ENCODE measurements at places on chromosomes 5 and 9.
A peak's percentile ranks its signal among the peaks of the same experiment; 100 is the strongest.

DNA sequence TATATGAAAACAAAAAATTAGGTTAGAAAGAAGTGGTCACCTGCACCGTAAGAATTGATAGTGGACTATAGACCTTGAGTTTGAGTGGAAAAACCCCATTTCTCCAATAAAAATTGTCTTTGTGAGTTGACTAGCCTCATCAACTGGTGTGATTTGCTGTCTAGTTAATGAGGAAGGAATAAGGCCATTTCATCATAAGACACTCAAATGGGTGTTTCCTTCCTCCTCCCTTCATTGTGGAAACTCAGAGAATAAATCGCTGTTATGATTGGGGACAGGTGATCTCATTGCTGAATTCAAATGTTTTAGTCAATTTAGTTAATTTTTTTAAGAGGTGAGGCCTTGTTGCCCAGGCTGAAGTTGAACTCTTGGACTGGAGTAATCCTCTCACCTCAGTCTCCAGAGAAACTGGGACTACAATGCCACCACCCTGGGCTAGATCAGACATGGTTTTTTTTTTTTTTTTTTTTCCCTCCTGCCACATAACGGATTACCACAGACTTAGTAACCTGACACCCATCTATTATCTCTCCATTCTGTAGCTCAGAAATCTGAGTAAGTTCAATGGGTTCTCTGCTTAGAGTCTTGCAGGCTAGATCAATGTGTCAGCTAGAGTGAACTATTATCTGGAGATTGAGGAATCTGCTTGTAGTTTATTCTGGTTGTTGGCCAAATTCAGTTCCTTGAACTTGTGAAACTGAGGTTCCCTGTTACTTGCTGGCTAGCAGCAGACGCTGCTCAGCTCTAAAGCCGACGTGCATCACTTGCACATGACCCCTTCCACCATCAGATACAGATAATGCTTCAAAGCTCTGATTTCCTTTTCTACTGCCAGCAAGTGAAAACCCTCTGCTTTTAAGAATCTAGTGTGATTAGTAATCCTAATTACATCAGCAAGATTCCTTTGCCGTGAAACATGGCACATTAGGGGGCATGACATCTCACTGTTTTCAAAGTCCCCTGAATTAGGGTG is 663.8 kb upstream of the CDH9 start:
- peak; percentile 86 for DNase-seq

DNA sequence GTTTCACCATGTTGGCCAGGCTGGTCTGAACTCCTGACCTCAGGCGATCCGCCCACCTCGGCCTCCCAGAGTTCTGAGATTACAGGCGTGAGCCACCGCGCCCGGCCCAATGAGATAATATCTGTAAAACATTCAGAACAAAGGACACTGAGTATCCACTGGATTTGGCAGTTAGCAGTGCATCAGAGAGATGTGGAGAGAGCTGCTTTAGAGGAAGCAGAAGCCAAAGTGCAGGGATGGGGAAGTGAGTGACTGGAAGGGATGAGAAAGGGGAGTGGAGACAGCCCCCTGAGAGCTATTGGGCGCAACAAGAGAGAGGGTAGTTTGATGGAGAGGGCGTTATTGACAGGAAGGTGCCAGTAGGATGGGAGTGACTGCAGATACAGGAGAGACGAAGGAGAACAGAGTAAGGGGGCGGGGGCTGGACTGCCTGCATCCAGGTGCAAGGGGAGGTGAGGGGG is 157.5 kb upstream of the SHB start:
- no peak for DNase-seq

GRCh38 chr5:126497506-126497905 is 74.3 kb downstream of the GRAMD2B start:
- no peak for DNase-seq

GRCh38 chr9:5479994-5480694 is 29.8 kb downstream of the CD274 start:
- DNase-seq = no peak

DNA sequence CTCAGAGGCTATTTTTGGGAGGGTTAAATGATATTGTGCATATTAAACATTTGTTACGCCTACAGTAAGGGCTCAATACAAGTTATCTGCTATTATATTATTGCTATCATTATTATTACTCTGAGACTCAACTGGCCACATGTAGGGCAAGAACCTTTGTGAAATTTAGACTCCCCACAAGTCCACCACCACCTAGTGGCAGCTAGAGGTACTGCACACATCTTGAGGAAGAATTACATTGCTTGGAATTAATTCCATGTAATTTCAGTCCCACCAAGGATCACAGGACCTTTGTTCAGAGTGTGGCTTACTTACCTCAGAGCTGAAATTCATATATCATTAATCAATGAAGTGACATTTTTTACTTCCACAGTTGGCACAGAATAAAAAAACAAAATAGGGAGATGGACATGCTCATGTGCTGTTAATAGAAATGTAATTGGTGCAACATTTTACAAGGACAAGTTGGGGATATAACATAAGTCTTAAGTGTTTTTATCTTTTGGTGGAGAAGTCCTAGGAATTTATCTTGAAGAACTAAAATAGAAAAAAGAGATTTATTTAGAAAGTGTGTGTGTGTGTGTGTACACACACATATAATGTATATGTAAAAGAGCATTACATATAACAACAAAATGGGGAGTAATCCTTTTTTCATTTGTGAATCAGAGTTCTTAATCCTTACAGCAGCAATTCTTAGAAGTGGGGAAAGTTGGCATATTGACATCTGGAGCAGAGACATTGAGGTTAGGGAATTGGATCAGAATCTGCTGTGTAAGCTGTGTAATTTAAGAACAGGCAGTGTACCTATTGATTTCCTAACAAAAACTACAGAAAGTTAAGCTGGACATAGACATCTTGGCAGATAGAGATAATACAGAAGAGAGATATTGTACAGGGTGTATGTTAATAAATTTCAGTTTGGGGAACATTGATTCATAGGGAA is 11.2 kb downstream of the MSANTD3 start:
- DNase-seq = peak; percentile 79

DNA sequence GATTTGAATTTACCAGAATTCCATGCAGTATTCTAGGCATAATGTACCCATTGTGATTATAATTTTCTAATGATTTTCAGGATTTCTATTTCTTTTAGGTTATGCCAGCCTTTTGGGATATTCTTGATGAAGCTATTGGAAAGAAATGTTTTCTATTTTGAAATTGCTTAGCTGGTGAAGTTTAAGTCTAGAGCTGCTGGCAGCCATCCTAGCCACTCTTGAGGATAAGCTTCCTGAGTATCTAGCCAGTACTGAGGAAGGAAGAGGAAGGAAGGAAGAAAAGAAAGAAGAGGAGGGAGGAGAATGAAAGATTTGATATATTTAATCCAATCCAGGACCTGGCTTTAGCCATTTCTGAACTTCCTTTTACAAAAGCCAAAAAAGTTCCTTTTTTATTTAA is 142.1 kb upstream of the DAB2 start:
- no peak for DNase-seq

DNA sequence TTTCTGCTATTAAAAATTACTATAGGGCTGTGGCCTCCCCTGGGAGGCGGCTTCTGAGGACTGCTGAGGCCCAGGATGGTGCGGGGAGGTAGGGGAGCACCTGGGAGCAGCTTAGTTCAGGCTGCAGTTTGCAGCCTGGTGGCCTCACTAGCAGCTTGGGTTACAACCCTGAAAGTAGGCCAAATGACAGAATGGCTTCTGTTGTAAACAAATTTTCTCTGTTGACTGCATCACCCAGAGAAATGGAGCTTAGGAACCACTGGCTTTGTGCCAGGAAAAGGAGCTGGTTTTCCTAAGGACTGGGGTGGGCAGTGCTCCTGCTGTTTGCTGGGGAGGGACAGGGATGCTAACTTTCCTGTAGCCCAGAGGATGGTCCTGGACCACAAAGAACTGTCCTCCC is 130.3 kb downstream of the ENTREP1 start:
- DNase-seq = no peak

DNA sequence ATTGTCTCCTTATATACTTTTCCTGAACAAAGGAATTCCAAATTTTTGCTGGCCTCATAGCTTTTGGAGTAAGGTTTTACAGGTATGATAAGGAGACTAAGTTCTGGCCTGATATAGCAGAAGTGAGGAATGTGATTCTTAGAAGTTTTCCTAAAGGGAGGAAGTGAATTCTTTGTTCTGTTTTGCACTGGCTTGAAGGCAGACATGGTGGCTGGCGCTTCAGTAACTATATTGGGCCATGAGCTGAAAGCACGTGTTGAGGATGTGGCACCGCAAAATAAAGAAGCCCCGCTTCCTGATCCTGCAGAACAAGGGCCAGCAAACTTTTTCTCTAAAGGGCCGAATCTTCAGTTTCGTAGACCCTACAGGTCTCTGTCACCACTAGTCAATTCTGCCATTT is 224.2 kb downstream of the SNX18 start:
- DNase-seq = no peak

GRCh38 chr5:113520429-113520828 is 6.9 kb downstream of the YTHDC2 start:
- peak; percentile 39 for DNase-seq

- no peak for DNase-seq
These were observed 58.7 kb downstream of the ERGIC1 start for GRCh38 chr5:172892713-172893112.

DNA sequence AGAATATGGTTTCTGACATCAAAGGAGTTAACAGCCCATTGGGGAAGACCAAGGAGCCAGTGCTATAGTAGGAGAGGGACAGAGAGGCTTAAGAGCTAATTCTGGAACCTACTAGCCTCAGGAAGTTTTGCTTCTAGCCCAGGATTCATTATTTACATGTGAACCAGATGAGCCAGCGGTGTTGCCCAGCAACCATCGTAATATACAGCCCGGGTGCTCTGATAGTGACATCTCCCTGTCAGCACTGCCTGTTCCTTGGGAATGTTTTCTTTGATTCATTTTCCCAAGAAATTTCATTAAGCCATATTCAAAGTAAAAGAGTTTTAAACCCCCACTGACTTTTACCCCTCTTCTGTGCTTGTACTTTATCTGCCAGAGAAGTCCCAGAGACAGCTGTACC is 217.4 kb upstream of the ADAMTSL1 start:
- peak; percentile 43 for DNase-seq

DNA sequence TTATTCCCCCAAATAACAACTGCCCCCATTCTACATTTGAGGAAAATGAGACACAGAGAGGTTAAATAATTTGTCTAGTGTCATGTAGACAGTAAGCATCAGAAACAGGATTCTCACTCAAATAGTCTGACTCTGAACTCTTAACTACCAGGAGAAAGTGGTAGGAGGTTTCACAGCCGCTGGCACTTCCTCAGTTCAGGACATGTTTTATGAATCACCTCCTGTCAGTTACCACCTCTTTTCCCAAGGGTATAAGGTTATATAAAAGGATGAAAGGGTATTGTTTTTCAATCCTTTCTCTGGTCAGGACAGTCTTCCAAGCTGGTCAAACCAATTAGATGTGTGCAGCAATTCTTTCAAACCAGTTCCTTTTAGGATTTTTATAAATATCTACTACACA is 52.1 kb downstream of the TSSK1B start:
- no peak for DNase-seq

DNA sequence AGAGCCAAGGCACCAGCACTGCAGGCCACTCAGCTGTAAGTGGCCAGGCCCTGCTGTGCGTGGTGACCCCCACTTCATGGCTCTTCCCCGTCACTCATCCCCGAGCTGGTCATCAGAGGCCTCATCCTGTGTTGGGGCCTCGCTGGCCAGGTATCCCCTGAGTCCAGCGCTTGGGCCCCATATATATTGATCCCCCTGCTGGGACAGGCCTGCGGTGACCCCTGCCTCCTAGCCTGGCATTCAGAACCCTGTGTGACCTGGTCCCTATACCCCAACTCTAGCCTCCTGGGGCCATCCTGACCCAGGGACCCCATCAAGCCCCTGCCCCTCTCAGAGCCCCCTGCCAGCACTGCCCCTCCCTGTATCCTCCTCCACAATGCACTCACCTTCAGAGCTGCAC is 12.7 kb downstream of the GBGT1 start:
- DNase-seq = no peak

- peak; percentile 61 for DNase-seq
These were observed 21.9 kb upstream of the VDAC1 start for GRCh38 chr5:134026521-134027287.

DNA sequence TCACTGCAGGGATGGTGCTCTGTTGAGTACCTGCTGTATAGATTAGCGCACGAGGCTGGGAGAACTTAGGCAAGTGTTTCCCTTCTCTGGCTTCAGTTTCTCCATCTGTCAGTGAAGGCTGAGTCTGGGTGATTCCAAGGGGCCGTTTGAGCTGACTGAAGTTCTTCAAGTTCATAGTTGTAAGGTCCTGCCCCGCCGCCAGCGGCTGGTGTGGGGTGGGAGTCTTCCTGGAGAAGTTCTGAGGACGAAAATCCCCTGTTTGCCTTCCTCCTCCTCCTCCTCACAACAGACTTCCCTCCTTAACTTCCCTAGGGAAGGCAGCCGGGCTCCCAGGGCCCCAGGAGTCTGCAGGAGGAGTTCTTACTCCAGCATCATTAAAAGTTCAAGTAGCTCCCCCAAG is 1.7 kb upstream of the HRCT1 start:
- DNase-seq = no peak

GRCh38 chr5:56291661-56292374 is 58.7 kb upstream of the ANKRD55 start:
- DNase-seq = no peak

- DNase-seq = peak; percentile 37
These were observed 68.9 kb downstream of the WDR41 start for GRCh38 chr5:77423022-77423750.

DNA sequence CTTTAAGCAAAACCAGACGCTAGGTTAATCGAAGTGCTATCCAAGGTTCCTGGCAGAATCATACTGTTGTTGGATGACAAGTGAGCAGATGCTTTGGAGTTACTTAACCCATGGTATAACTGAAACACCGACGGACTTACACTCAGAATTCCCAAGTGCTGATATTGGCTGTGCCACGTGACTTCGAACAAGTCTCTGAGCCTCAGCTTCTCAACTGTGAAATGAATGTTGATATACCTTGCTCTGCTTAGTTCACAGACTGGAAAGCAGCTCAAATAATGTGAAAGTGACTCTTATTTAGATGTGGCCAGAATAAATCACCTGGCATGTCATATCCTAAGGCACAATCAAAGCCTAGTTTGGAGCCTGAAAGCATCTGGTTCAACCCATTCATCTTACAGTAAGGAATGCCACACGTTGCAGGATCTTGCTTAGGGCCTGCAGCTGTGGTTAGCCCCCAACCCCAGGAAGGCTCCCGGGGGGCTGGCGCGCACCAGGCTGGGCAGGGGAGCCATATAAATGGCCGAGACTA is 759 bp downstream of the GEMIN5 start:
- no peak for DNase-seq

GRCh38 chr9:99725852-99726251 is 95.8 kb upstream of the NR4A3 start:
- no peak for DNase-seq

DNA sequence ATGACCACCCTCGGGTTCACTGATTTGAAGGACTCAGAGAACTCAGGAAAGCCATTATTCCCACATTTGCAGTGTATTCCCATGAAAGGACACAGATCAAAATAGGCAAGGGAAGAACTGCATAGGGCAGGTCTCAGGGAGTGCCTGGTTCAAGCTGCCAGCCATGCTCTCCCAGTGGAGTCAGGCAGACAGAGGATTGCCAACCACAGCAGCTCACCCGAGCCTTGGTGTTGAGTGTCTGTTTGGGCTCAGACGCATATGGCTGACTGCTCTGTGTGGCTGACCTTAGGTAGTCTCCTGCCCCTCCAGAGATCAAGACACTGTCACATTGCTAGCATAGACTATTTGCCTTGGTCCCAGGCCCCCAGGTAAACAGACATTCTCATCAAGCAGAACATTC is 115.8 kb upstream of the OTULINL start:
- no peak for DNase-seq

- peak; percentile 97 for DNase-seq
These were observed at the start of gene DAB2 for GRCh38 chr5:39424736-39425637. TSS of gene DAB2 (minus strand) at chr5:39424980. CDS start at chr5:39394320, 30,660 bp downstream.

- DNase-seq = peak; percentile 97
These were observed 35.6 kb upstream of the ATP6V1G1 start for GRCh38 chr9:114551750-114552685.

- DNase-seq = no peak
These were observed 74.4 kb upstream of the EQTN start for GRCh38 chr9:27371382-27371781.

Data from astrocyte of the spinal cord (primary cell).